ENCODE measurements at places on chromosomes 7 and 10. TPM values are rescaled to one million over a fixed set of nuclear protein-coding genes. Genes with fewer than 3 reads are reported as not detected.

Gene TCERG1L
- total RNA-seq = 0.20 TPM

DNA sequence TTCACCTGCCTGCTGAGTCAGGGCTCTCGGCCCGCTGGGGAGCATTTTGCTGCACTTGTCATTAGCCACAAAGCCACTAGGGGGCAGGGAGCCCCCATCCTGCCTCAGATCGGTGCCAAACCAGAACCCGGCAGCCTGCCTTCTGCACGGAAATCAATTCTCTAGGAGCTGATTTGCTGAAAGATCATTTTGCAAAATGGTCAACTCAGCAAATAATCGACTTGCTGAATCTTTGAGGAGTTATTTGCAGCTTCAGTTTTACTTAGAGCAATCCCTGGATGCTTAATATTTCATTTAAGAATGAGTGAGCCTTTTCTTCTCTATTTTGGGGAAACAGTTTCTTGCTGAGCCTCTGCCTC lies 1.7 kb upstream of the GIMAP8 start:
- peaks cover 13% of the 10 kb centered on the region for H3K36me3 ChIP-seq
- no peaks in the 10 kb centered on the region for H3K27me3 ChIP-seq
- peak overlapping the region; percentile 95 for H3K27ac ChIP-seq

- no peak overlapping the region for H3K27ac ChIP-seq
- no peaks in the 10 kb centered on the region for H3K36me3 ChIP-seq
- peak overlapping the region; percentile 16 for H3K4me3 ChIP-seq
- H3K27me3 ChIP-seq = peaks cover 28% of the 10 kb centered on the region
These were observed 621 bp upstream of the FAM13C start for GRCh38 chr10:59362959-59363381.

- H3K4me3 ChIP-seq = no peak overlapping the region
- no peaks in the 10 kb centered on the region for H3K27me3 ChIP-seq
- no peak overlapping the region for H3K27ac ChIP-seq
- DNase-seq = no peak
- H3K36me3 ChIP-seq = no peaks in the 10 kb centered on the region
- no peaks in the 10 kb centered on the region for H3K4me1 ChIP-seq
These were observed 2.8 kb downstream of the CALML3 start for GRCh38 chr10:5527332-5528200.

DNA sequence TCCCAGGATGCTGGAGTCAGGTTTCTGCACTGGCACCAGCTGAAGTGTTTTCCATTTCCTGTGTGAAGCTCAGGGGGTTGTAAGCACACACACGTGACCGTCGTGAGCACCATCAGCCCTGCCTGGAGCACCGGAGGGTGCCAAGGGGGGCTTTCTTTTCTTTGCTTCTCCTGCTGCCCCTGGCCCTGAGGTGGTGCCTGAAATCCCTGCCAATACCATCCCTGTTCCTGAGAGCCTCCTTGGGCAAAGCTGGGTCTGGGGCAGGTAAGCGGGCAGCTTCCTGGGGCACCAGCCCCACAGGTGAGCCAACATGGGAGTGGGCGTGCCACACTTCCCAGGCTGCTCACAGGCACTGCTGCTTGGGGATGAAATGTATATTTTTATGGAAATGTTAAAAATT lies 593.6 kb downstream of the DNAJB6 start:
- DNase-seq = no peak
- H3K4me3 ChIP-seq = no peak overlapping the region
- H3K27ac ChIP-seq = no peak overlapping the region

DNA sequence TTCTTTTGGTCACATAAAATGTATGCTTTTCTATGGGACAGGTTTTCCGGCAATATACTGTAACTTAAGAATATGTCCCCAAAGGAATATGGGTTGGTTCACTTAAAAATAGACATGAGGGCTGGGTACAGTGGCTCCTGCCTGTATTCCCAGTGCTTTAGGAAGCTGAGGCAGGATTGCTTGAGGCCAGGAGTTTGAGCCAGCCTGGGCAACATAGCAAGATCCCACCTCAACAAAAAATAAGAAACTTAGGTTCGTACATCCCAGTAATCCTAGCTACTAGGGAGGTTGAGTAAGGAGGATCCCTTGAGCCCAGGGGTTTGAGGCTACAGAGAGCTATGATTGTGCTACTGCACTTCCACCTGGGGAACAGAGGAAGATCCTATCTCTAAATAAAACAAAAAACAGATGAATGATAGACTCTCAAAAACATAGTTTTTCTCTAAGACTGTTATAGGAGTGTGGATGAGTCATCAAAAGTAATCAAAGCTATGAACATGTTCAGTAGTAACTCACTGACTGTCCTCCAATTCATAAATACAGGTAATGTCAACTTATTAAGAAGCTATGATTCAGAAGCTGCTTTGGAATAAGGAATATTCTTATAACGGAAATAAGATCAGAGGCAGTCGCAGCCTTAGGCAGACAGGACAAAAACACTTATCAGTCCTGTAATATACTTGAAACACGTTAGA lies 2.6 kb upstream of the SEC31B start:
- no peaks in the 10 kb centered on the region for H3K27me3 ChIP-seq
- peak overlapping the region; percentile 6 for H3K27ac ChIP-seq
